HepG2 (cell line): ENCODE measurements at places on chromosomes 2 and 18. TPM values are rescaled to one million over a fixed set of nuclear protein-coding genes. Genes with fewer than 3 reads are reported as not detected.

DNA sequence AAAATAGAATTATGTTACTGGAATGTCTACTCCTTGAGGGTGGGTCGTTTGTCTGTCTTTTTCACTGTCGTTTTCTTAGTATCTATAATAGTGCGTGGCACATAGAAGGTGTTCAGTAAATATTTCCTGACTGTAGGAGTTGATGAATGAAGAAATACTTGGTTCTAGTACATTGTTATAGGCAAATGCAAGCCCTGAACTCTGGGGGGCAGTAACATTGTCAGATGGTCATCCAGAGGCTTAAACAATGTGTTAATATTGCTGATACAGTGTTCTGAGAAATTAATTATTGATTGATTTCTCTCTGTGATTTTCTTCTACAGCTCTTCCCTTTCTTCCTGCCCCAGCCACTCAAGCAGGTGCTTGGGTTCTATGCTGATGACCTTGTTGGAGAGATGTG is 24.4 kb upstream of the THOC1 start:
- DNase-seq, result no peak

GRCh38 chr2:106053116-106053515 is 141.0 kb downstream of the UXS1 start:
- DNase-seq, result no peak

DNA sequence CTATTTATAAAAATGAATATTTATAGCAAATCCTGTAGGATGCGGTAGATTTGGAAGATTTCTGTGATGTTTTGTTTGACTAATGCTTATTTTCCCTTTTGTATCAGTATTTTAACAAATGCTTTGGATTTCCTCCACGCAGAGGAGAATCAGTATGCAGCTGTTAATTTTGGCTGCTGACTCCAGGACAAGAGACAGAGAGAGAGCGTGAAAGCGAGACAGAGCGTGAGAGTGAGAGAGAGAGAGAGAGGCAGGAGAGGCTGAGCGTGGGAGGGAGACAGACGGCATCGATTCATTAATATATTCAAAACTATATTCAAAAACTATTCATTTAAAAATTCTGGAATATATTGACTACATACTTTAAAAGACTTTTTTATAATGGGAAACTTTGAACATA is 62.5 kb downstream of the RRM2 start:
- no peak for DNase-seq

GRCh38 chr2:26223018-26223417 is 21.4 kb downstream of the HADHA start:
- DNase-seq, result no peak

DNA sequence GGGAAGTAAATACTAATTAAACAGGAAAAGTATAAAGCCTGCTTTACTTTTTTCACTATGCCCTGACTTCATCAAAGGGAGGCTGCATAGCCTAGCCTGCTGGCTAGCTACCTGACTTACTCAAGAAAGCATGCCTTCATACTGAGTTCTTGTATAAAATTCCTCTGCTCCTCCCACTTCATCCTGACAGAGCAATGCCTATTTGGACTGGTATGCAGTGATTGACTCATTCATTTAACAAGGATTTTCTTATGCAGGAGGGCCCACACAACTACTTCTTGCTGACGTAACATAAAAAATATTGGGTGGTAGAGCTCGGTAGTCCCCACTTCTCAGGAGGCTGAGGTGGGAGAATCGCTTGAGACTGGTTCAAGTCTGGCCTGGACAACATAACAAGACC is 70.5 kb downstream of the PRPF40A start:
- DNase-seq, result peak; percentile 27

Gene ZDBF2
- polyA plus RNA-seq, result 0.91 and 1.5 TPM in 2 replicates

DNA sequence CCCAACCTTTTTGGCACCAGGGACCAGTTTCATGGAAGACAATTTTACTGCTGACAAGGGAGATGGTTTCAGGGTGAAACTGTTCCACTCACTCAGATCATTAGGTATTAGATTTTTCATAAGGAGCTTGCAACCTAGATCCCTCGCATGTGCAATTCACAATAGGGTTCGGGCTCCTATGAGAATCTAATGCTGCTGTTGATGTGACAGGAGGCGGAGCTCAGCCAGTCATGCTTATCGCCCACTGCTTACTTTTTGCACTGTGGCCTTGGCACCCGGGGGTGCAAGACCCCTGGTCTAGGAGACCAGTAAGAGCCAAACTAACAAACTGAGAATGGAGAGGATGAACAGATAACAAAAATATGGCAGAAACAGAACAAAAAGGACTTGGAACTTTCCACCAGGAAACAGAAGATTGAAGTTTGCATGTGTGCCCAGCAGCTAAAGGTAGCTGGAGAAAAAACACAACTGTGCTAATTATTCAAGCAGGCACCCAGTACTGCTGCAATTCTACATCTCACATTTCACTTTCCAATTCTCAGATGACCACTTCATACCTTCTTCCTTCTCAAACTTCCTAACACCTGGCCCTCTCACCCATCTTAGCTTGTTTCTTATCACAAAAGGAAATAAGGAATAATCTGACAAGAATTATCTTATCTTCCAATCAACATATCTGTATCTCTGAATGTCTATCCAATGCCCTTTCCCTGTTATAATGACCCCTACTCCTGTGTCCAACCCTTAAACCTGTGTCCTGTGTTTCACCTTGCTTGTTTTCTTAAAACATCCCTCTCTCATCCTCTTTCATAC is 24.8 kb downstream of the SP3 start:
- no peak for DNase-seq

GRCh38 chr2:203685789-203686420 is 20.5 kb upstream of the CD28 start:
- DNase-seq, result no peak

Gene PROKR1
- polyA plus RNA-seq, result not detected in 2 replicates

GRCh38 chr2:147525819-147526489 is 318.9 kb upstream of the ACVR2A start:
- DNase-seq, result no peak

Gene SKOR2
- not detected in 2 replicates for polyA plus RNA-seq

GRCh38 chr2:53668624-53669026 is 99.0 kb upstream of the CHAC2 start:
- no peak for DNase-seq
